ENCODE measurements at places on chromosomes 1 and 21. TPM values are rescaled to one million over a fixed set of nuclear protein-coding genes. Genes with fewer than 3 reads are reported as not detected.
A peak's percentile ranks its signal among the peaks of the same experiment; 100 is the strongest.

DNA sequence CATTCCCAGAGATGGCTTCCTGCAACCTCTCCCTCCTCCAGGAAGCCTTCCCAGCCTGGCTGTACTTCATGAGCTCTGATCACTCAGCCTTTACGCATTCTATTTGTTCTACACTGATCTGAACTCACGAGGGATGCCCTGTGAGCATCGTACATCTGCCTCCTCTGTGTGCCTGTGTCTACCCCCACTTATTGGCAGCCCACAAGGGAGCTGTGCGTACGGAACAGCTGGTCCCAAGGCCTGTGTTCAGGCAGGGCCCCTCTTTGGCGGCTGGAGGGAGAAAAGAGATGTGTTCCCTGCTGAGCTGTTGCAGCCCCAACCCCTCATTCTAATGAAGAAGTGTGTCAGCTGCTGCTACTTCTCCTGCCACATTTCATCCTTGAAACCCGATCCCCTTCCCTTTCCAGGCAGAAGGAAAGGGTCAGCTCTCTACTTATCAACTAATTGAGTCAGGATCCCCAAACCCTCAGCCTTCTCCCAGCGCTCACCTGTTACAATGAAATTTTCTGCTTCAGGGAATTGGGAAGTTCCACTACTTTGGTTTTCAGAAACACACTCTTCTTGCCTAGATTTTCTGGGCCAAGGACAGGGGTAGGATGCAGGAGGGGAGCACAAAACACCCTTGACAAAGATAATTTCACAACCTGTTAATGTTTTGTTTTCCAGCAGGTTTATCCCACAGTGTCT, 3.2 kb downstream of the INKA2 start:
- H3K4me3 ChIP-seq, result no peak overlapping the region
- peaks cover 4% of the 10 kb centered on the region for H3K4me1 ChIP-seq
- no peak for DNase-seq
- no peaks in the 10 kb centered on the region for H3K27me3 ChIP-seq
- H3K36me3 ChIP-seq, result no peaks in the 10 kb centered on the region
- no peak overlapping the region for H3K27ac ChIP-seq

DNA sequence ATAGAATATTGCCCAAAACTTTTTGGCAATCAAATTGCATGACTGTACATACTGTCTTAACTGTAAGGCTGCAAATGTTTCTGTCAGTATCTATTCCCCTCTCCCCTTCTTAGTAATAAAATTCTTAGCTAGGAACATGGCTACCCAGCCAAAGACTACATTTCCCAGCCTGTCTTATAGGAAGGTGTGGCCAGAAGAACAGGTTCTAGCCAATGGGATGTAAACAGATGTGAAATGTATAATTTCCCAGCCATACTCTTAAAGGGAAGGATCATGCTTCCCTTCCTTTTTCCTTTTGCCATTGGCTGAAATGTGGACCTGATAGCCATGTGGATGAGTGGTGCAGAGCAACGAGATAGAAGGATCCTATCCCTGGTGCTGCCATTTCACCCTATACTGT, 7.0 kb upstream of the HIVEP3 start:
- no peaks in the 10 kb centered on the region for H3K27me3 ChIP-seq
- H3K27ac ChIP-seq, result no peak overlapping the region
- H3K4me1 ChIP-seq, result no peaks in the 10 kb centered on the region
- H3K36me3 ChIP-seq, result no peaks in the 10 kb centered on the region
- no peak for DNase-seq

GRCh38 chr1:113617438-113618141, 141.7 kb downstream of the PHTF1 start:
- H3K36me3 ChIP-seq, result no peaks in the 10 kb centered on the region
- H3K27me3 ChIP-seq, result no peaks in the 10 kb centered on the region
- no peaks in the 10 kb centered on the region for H3K4me1 ChIP-seq
- H3K27ac ChIP-seq, result no peak overlapping the region

DNA sequence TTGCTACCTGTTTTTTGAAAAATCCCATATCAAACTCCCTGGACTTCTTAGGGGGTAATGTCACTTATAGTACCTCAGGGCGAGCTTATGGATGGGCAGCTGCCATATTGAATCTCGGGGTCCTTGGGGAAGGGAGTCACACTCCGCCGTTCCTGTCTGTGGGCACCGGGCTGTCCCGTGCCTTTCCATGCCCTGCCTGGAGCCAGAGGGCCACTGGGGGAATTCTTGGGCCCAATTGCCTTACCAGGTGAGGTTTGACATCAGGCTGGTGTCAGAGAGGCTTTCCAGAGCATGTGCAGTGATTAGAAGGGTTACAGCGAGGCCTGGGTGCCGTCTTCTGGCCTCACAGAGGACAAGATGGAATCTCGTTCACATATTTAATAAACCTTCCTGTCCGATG, 28.8 kb downstream of the QSOX1 start:
- H3K36me3 ChIP-seq, result no peaks in the 10 kb centered on the region
- H3K4me1 ChIP-seq, result no peaks in the 10 kb centered on the region
- no peaks in the 10 kb centered on the region for H3K27me3 ChIP-seq

- H3K4me3 ChIP-seq, result no peak overlapping the region
- no peaks in the 10 kb centered on the region for H3K36me3 ChIP-seq
- no peaks in the 10 kb centered on the region for H3K4me1 ChIP-seq
- H3K27ac ChIP-seq, result no peak overlapping the region
Observed at GRCh38 chr1:53495633-53496345, 36.6 kb downstream of the DMRTB1 start.

GRCh38 chr21:25370311-25370744, 237.0 kb downstream of the MRPL39 start:
- no peaks in the 10 kb centered on the region for H3K4me1 ChIP-seq
- no peak overlapping the region for H3K4me3 ChIP-seq
- no peak overlapping the region for H3K27ac ChIP-seq
- DNase-seq, result no peak
- H3K36me3 ChIP-seq, result no peaks in the 10 kb centered on the region
- H3K27me3 ChIP-seq, result no peaks in the 10 kb centered on the region

DNA sequence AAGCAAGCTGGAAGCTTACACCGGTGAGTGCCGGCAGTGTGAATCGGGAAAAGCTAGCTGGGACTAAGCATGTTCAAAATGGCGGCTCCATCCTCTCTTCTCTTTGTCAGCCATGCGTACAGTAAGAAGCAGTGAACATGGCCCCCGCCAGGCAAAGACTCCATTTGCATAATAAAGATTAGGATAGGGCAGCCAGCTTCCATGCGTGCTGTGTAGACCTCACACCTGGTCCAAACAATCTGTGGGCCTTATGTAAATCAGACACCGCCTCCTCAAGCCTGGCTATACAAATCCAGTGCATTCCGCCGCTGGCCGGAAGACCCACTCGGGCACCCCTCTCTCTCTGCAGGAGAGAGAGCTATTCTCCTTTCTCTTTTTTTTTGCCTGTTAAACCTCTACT, 150.3 kb downstream of the TIAM1 start:
- no peaks in the 10 kb centered on the region for H3K27me3 ChIP-seq
- no peaks in the 10 kb centered on the region for H3K4me1 ChIP-seq
- no peak overlapping the region for H3K4me3 ChIP-seq
- DNase-seq, result no peak

DNA sequence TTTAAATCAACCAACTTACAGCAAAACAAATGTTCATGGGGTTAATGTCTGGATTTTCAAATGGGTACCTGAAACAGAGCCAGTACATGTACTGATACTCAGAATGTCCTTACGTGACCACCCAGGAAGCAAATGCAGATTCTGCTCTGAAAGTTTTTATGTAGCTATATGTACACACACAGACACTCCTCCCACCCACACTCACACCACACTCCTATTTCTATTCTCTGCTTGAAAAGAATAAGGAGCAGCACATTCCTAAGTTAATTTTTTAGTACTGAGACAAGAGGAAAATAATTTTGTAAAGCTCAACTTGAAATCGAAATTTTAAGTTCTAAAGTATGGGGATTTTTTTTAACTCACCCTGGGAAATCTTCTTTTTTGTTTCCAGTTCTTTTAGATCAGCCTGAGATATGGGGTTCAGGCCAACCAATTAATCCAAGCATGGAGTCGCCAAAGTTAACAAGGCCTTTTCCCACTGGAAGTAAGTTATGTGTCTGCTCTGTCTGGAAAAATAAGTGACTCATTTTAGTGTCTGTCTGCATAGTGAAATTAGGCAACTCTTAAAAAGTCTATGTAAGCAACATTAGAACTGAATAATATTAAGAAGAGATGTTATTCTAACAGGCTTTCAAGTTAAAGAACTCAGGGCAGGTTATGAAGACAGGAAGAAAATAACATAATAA, 75.5 kb upstream of the DYNLT5 start:
- no peaks in the 10 kb centered on the region for H3K36me3 ChIP-seq
- no peak overlapping the region for H3K4me3 ChIP-seq
- H3K4me1 ChIP-seq, result no peaks in the 10 kb centered on the region
- peak overlapping the region; percentile 19 for H3K27ac ChIP-seq
- no peak for DNase-seq
- H3K27me3 ChIP-seq, result no peaks in the 10 kb centered on the region

DNA sequence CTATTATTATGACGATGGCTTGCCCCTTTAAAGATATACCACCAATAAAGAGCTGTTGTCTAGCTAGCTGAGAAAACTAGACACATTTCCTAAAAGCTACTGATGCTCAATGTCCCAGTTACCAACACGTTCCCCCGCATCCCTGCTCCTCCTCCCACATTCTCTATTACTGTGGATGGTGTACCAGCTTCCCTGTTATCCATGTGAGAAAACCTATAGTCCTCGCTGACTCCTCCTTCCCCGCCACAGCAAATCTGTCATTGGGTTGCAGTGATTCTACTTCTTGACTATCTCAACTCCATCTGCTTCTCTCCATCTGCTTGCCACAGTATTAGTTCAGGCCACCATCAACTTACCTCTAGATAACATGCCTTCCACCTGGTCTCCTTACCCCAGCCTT, 337.5 kb downstream of the KCNH1 start:
- no peak for DNase-seq
- H3K4me3 ChIP-seq, result no peak overlapping the region
- no peaks in the 10 kb centered on the region for H3K4me1 ChIP-seq

GRCh38 chr1:88867743-88868521, 23.4 kb downstream of the GTF2B start:
- no peaks in the 10 kb centered on the region for H3K27me3 ChIP-seq
- no peak overlapping the region for H3K4me3 ChIP-seq
- H3K27ac ChIP-seq, result no peak overlapping the region
- no peak for DNase-seq

DNA sequence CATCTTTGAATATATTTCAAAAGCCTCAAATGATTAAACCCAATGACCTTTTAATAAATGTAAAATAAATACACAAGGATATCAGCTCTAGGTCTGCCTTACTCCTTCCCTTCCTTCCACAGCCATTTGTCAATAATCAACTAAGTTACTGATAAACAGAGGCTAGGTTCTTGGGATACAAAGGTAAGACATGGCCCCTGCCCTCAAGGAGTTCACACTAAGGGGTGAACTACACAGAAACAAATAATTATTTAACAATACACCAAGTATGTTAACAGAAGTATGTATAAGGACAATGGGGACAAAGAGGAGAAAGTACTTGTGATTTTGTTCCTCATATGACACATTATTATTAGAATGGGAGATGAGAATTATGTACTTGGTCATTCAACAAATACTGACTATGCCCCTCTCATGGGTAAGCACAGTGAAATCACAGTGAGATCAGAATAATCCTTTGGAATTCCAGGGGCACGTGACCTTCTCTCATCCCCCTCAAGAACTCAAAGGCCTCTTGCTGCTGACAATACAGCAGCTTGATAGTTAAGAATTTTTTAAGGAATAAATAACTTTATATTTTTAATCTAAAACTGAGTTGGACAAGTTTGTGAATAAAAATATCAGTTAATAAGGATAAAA, 40.2 kb downstream of the ATP1B1 start:
- no peak overlapping the region for H3K4me3 ChIP-seq
- H3K27ac ChIP-seq, result no peak overlapping the region
- H3K36me3 ChIP-seq, result no peaks in the 10 kb centered on the region
- no peaks in the 10 kb centered on the region for H3K4me1 ChIP-seq
- DNase-seq, result no peak

DNA sequence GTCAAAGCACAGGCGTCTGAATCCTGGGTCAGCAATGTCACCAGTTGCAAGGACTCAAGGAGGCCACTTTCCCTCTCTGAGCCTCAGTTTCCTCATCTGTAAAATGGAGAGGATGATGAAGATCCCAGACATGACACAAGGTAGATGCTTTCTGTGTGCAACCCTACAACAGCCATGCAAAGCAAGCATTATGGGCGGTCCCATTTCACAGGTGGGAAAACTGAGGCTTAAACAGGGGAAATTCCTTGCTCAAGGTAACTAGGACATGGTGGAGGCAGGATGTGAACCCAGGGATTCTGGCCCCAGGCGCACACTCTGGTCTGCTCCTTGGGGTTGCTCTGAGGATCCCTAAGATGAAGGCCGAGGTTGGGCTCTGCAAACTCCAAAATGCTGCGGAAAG, 311.0 kb downstream of the PTPRU start:
- DNase-seq, result no peak
- no peaks in the 10 kb centered on the region for H3K27me3 ChIP-seq
- H3K27ac ChIP-seq, result no peak overlapping the region
- H3K36me3 ChIP-seq, result no peaks in the 10 kb centered on the region
- no peaks in the 10 kb centered on the region for H3K4me1 ChIP-seq

GRCh38 chr1:42155362-42155761, 2.2 kb downstream of the GUCA2B start:
- no peak overlapping the region for H3K4me3 ChIP-seq
- no peaks in the 10 kb centered on the region for H3K36me3 ChIP-seq
- DNase-seq, result no peak

The VAV3 gene
- 153 TPM for total RNA-seq

The CELA2B gene
- not detected for total RNA-seq

The SMG7 gene
- 43.3 TPM for total RNA-seq

The KRTAP12-1 gene
- total RNA-seq, result not detected

The GUCA2B gene
- total RNA-seq, result not detected
